Activated naive CD8-positive, alpha-beta T cell treated with anti-CD3 and anti-CD28 coated beads, Interleukin-2, amount 50 U/mL, for 16 hours (primary cell): ENCODE measurements at places on chromosomes 5 and 9.

DNA sequence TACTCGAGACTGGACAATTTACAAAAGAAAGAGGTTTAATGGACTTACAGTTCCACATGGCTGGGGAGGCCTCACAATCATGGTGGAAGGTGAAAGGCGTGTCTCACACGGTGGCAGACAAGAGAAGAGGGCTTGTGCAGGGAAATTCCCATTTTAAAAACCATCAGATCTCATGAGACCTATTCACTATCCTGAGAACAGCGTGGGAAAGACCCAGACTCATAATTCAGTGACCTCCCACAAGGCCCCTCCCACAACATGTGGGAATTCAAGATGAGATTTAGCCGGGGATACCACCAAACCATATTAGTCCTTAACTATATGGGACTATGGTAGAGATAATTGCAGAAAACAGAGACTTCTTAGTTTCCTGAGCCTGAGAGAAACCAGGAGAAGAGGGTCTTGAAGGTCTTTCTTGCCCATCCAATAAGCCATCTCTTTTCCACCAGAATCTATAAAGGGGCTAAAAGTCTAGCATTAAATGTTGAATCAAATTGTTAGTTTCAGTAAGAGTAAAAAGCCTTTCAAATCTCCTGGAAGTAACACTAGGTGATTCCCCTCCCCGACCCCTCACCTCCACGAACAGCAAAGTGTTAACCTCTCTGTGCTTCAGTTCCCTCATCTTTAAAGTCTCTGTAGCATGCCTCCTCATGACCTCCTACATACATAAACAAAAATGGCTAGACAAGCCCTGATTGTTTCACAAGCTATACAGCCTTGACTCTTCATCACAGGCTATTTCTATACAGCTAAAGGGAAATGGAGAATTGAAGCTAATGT lies 259.1 kb downstream of the TMEM167A start:
- no peak for DNase-seq

DNA sequence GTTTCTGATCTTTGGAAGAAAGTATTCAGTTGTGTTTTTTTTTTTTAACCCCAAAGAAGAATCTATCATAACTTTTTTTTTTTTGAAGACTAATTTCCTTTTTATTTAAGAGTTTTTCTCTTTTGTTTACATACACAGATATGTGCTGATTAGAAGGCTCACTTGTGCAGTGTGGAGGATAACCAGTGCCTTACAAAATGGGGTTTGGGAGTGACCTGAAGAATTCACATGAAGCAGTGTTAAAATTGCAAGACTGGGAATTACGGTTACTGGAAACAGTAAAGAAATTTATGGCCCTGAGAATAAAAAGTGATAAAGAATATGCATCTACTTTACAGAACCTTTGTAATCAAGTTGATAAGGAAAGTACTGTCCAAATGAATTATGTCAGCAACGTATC lies 50.3 kb downstream of the FER start:
- DNase-seq = no peak

DNA sequence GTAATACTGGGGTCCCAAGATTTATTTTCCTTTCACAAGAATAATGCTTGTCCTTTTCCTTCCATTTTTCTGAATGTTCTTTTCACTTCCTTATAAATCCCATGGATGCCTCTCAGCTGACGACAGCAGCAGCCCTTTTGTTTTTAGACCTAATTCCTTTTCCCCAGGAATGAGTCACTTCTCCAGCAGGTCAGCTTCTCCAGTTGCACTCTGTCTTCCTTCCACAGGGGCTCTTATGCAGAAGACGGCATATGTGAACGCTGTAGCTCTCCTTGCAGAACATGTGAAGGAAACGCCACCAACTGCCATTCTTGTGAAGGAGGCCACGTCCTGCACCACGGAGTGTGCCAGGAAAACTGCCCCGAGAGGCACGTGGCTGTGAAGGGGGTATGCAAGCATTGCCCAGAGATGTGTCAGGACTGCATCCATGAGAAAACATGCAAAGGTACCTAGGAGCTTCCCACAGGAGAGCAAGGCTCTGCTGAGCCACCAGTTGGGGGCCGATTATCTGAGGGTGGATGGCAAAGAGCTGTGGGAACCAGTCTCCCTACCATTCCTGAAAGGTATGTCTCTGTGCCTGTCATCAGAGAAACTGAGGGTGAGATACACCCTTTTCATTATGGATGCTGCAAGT lies 72.9 kb downstream of the RFK start:
- no peak for DNase-seq

DNA sequence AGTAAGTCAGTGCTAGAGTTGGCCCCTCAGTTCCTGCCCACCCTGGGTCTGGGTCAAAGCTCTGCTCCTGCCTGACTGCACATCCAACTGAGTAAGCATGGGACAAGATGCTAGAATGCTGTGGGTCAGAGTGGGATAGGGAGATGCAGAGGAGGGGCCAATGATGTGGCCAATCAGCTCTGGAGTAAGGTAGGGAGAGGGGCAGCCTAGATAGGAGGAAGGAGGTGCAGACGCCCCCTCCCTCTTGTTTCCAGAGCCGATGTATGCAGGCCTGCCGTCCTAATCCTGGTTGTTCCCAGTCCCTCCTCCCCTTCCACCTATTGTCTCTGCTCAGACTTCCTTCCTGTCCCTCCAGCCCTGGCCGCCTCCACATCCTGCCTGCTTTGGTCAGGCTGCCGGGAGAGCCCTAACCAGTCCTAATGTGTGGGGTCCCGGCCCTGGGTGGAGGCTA lies 1.3 kb downstream of the ARAP3 start:
- DNase-seq = no peak

GRCh38 chr9:110389148-110389750 lies 51.6 kb upstream of the TXNDC8 start:
- DNase-seq = no peak

DNA sequence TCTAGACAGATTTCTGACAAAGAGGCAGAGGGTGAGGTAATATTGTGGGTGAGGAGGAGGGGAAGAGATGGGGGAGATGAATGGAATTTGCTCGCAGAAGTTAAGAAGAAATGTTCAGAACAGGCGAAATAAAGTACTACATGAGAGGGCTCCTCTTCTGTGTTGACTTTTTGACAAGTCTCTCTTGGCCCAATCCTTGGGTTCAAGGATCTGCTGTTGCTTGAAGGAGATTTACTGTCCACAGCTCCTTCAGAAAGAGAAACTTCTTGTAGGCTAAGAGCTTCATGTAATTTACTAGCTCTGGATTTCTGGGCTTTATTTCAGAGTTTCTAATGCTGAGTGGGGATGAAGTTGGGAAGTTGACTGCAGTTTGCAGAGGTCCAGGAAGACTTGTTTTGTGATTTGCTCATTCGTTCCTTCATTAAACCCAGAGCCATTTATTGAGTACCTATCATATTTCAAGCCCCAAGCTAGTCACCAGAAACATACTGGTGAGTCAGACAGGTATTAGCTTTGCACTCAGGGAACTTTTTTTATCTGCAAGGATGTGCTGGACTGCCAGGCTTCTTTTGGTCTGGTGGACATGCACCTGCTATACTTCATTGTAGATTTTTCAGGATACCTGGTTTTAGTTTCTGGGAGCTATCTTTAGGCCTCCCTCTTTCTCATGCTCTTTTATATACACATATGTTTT lies 402.9 kb upstream of the CLINT1 start:
- no peak for DNase-seq

DNA sequence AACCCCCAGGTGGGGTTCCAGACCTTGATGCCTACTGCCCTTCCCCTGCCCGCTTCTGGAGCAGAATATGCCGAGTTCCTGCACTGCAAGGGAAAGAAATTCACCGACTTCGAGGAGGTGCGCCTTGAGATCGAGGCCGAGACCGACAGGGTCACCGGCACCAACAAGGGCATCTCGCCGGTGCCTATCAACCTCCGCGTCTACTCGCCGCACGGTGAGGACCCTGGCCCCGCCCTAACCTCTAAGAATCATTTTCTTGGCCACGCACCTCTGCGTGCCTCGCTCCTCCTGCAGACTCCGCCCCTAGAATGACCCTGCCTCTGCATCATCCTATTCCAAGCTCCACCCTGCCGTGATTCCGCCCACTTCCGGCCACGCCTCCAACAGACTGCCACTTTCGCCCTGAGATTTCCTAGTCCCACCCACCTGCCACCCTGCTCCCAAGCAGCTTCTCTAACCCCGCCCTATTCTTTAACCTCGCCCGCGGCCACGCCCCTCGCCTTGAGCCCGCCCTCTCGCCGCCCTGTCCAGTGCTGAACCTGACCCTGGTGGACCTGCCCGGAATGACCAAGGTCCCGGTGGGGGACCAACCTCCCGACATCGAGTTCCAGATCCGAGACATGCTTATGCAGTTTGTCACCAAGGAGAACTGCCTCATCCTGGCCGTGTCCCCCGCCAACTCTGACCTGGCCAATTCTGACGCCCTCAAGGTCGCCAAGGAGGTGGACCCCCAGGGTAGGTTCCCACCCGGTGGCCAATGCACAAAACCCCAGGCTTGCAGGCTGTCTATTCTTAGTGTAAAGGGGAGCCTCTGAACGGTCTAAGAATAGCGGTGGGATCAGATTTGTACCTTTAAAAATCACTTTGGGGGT lies 15.6 kb downstream of the DNM1 start:
- peak; percentile 81 for DNase-seq

- DNase-seq = no peak
Observed at GRCh38 chr5:56856541-56857178, 41.3 kb downstream of the MAP3K1 start.

DNA sequence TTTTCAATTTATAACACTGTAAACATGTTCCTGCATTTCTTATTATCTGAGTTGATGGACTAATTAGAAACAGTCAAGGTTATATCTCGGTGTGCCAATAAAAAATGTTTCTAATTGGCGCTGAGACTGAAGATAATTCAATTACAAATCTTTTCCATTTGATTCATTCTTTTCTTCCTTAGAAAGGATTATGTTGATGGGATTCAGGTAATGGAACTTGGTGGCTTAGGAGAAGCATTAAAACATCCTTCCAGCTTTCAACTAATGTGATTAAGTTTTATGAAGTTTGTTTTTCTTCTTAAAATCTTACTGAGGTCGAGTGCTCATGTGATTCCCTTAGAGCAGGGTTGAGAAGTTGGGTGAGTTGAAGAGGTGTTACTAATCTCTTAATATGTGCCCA lies 1015.3 kb downstream of the NR2F1-AS1 start:
- no peak for DNase-seq

DNA sequence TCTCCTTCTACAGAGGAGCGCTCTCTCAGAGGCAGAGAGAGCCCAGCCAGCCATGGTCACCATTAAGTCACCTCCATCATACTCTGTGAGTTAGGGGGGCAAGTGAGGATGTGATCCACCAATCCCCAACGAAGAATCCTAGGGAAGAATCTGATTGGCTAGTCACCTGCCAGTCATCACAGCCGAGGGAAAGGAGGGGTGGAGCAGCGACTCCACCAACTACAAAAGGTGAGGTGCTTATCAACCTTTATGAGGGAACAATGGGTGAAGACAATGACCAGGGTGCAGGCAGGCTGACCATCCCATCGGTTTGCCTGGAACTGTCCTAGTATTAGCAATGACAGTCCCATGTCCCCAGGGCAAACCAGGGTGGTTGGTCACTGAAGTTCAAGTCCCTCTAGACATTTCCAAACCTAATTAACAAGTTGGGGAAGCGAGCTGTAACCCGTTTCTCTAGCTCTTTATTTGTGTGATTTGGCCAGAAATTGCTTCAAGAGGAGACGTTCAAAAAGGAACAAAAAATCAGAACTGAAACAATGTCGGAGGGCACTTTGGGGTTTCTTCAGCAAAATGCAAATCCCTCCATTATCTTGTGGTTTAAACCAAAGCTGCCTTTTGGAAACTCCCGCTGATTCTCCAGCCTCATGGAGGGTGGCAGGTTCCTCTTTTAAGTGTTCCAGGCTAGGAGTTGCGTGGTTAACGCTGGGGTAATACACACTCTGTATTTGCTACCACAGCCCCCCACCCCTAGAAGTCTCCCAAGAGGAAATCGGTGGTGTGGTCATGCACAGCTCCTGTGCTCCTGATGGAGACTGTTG lies 18.8 kb upstream of the FCN1 start:
- DNase-seq = no peak

DNA sequence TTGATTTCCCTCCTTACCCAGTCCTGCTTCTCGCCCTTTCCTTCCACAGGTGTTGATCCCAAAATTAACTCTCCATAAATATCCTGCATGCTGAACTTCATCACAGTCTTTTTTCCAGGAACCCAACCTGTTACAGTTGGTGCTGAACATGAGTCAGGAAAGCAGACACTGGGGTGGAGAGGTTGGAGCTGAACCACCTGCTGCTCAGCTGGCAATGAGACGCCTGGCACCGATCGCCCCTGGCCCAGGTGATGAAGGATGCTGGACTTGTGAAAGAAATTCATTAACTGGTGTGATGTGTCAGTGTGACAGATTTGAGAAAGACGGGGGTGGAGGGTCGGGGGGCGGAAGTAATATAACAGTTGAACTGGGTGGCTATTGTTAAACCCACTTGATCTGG lies 30.6 kb downstream of the CPLX2 start:
- no peak for DNase-seq

GRCh38 chr5:10702040-10702629 lies 58.9 kb downstream of the DAP start:
- DNase-seq = no peak

DNA sequence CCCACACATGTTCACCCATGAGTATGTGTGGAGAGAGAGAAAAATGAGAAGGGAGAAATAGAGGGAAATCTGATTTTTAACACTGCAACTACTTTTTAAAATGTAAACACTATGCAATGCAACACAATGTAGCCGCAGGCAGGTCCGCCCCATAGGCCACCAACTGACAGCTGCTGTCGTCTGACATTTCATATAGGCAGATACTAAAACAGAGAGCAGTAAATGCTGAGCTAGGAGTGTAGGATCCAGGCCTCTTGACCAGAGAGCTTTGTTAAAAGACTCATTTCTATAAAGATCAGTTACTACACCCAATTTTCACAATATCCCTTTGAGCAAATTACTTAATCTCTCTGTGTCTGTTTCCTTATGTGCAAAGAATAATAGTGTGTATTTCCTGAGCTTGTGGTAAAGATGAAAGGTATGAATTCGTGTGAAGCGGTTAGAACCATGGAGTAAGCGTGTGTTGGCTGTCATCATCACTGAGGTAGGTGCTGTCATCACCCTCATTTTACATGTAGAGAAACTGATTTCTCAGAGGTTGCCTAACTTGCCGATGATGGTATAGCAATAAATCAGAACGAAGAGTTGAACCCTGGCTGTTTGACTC lies 55.2 kb upstream of the PDE8B start:
- no peak for DNase-seq

DNA sequence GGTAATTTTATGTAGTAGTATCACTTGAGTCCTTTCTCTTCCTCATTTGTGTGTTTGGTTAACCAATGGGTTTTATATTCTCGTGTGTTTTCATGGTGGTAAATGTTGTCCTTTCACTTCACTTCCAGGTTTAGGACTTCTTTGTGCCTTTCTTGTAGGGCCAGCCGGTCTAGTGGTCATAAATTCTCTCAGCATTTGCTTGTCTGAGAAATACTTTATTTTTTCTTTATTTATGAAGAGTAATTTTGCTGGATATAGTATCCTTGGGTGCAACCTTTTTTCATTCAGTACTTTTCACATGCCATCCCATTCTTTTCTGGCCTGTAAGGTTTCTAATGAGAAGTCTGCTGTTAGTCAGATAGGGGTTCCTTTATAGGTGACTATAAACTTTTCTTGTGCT lies 107.1 kb downstream of the GNA14 start:
- no peak for DNase-seq
